Stimulated activated CD4-positive, alpha-beta T cell treated with anti-CD3 and anti-CD28 coated beads, Interleukin-15, amount 100 ng/mL, for 1 hour (primary cell): ENCODE measurements at places on chromosomes 2 and 18.

DNA sequence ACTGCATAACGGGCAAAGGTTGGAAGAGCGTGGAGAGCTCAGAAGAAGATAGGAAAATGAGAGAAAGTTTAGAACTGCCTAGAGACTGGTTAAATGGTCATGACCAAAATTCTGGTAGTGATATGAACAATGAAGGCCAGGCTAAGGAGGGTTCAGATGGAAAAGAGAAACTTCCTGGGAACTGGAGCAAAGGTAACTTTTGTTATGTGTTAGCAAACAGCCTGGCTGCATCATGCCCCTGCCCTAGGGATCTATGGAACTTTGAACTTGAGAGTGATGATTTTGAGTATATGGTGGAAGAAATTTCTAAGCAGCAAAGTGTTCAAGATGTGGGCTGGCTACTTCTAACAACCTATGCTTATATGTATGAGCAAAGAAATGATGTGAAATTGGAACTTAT is 44.4 kb upstream of the SPATS2L start:
- DNase-seq, result no peak

DNA sequence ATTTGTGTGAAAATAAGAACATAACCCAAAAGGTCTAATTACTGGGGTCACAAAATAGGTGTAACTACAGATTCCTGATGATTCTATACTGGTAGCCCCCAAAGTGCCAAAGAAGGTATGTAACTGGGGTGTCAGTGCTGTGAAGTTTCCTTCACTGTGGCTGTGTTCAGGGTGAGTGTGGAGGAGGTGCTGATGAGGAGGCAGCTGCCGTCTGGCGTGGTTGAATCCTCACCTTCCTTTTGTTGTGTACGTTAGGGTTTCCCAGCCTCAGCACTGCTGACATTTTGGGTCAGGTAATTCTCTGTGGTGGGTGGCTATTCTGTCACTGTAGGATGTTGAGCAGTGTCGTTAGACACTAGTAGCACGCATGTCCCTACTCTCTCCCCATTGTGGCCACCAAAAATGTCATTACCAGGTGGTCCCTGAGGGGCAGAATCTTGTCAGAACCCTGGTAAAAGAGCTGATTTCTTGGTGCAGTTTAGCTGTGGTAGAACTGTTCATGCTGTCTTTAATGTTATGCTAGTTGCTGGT is 31.5 kb downstream of the ADNP2 start:
- no peak for DNase-seq

DNA sequence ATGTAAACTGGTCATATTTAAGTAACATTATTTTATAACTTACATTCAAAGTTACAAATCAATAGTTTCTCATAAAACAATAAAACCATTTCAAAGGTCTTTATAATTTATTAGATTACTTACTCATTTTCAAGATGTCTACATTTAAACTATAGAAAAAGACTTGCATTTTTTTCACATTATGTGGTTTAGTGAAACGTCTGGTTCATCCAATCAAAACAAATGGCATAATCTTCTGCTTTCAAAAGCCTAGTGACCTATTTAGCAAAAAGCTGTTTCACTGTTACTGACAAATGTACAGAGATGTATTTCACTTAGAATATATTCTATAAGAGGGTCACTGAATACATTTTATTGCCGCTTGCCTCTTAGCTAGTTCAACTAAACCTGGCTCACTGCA is 49.3 kb upstream of the MCM6 start:
- no peak for DNase-seq

GRCh38 chr2:182048088-182048487 is 62.4 kb downstream of the PPP1R1C start:
- no peak for DNase-seq

DNA sequence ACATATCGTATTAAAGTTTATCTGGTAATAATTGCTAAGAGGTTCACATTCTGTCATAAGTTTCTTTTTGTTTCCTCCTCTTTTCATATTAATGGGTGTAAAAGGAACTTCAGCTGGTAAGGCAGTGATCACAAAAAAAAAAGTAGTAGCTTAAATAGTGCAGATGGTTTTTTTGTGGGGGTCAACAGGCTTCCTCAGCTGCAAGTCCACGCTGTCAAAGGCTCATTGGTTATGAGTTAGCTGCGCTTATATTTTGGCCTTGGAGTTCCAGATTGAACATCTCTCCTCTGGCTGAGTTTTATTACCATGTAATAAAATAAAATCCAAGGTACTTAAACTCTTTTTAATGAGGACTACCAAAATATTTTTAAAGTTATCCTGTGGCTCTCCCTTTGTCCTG is 277.0 kb upstream of the ZEB2 start:
- no peak for DNase-seq

DNA sequence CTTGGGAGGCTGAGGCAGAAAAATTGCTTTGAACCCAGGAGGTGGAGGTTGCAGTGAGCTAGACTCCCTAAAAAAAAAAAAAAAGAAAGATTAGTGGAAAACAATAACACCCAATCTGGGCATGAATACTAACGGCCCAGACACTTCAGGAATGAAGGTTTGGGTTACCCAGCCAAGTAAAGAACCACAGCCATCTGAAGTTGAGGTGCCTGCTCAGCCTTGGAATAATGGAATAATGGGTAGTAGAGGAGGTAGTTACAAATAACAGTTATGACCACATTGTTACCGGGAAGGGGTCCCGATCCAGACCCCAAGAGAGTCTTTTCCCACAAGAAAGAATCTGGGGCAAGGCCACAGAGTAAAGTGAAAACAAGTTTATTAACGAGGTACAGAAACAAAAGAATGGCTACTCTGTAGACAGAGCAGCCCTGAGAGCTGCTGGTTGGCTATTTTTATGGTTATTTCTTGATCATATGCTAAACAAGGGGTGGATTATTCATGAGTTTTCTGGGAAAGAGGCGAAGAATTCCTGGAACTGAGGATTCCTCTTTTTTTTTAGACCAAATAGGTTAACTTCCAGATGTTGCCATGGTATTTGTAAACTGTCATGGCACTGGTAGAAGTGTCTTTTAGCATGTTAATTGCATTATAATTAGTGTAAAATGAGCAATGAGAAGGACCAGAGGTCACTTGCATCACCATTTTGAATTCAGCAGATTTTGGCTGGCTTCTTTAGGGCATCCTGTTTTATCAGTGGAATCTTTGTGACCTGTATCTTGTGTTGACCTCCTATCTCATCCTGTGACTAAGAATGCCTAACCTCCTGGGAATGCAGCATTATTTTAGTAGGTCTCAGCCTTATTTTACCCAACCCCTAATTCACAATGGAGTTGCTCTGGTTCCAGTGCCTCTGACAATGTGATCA is 96.2 kb upstream of the HAAO start:
- no peak for DNase-seq

DNA sequence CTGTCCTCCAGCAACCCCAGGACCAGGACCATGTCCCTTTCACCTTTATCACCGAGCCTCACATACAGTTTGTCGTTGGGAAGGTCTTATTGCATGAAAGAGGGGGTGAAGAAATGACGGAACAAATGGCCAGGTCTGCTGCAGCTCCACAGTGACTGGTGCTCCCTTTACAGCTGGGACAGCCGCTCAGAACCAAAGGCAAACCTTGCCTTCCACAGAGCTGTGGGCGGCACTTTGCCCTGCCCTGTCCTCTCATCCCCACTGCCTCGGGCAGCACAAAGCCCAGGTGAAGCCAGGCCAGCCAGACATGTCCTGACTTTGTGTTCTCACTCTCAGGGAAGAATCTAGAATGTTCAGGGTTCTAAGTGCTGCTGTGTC is 961 bp downstream of the GPR55 start:
- no peak for DNase-seq

- DNase-seq, result no peak
These were observed 166.9 kb downstream of the PRPF40A start for GRCh38 chr2:152550386-152550785.

- no peak for DNase-seq
These were observed 119.1 kb downstream of the UXS1 start for GRCh38 chr2:106075048-106075447.

DNA sequence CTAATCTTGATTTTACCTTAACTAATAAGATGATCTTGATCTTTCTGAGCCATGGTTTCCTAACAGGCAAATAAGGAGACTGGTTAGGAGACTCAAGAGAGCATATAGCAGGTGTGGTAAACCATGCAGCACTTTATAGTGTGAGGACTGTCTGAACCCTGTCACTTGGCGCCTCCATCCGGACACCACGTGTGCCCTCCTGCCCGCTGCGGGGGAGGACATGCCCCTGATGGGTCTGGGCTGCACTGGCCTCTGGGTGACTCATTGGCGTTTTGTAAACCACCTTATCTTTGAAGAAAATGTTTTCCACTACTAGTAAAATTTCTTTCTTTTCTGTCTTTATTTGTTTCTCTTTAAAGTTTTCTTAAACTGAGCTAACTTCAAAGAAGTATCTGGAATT is 131.1 kb downstream of the FMNL2 start:
- DNase-seq, result no peak

GRCh38 chr18:74898965-74899364 is 301.3 kb downstream of the ZNF407 start:
- no peak for DNase-seq

- DNase-seq, result no peak
These were observed 242.5 kb downstream of the RPIA start for GRCh38 chr2:88933980-88934379.

DNA sequence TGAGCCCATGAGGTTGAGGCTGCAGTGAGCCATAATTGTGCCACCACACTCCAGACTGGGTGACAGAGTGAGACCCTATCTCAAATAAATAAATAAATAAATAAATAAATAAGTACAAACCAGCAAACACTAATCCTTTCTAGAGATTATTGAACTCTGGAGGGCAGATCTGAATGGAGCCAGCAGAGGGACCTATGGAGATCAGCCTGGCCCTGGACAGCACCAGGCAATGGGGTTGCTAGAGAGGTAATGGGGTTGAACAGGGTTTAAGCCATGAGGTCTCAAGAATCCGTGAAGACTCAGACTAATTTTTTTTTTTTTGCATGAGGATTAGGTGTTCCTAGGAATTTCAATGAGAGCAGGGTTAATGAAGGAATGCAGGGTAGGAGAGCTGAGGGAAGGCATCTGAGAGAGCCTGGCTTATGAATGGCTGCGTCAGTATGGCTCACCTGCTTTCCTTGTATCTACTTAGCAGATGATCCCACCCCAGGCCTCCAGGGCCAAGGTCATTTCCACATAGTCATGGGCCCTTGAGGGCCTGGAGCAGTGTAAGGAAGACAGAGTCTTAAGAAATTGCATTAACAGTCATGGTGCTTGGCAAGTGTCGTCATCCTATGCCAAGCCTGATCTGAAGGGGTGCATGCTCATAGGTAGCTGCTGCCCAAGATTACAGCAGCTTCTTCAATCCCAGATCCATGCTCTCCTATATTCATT is 34.6 kb upstream of the IL37 start:
- no peak for DNase-seq

- DNase-seq, result no peak
These were observed 341.6 kb downstream of the FBXO15 start for GRCh38 chr18:73805991-73806390.

DNA sequence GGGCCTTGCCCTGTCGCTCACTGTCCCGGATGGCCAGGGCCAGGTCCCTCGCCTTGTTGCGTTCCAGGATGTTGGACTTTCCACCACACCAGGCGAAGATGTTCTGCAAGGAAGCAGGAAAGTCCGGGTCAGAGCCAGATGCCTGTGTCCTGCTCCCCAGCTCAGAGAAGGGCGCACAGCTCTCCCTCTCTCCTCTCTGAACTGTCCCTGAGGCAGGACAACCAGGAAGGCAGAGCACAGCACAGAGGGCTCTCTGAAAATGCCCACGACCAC is 11.0 kb downstream of the CAPG start:
- DNase-seq, result no peak

GRCh38 chr2:18752022-18752493 is 162.7 kb upstream of the NT5C1B start:
- no peak for DNase-seq

DNA sequence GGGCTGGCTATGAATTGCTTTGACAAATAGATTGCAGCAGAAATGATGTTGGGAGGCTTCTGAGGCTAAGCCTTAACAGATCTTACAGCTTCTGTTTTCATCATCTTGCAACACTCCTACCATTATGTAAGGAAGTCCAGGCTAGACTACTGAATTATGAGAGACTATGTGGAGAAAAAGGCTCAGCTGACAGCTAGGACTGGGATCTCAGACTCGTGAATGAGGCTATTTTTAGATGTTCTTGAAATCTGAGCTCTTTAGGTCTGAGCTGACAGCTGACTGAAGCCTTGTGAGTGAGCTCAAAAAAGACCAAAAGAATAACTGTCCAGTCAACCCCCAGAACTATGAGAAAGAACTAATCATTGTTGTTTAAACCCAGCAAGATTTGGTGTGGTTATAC is 70.3 kb downstream of the VWC2L start:
- DNase-seq, result no peak

DNA sequence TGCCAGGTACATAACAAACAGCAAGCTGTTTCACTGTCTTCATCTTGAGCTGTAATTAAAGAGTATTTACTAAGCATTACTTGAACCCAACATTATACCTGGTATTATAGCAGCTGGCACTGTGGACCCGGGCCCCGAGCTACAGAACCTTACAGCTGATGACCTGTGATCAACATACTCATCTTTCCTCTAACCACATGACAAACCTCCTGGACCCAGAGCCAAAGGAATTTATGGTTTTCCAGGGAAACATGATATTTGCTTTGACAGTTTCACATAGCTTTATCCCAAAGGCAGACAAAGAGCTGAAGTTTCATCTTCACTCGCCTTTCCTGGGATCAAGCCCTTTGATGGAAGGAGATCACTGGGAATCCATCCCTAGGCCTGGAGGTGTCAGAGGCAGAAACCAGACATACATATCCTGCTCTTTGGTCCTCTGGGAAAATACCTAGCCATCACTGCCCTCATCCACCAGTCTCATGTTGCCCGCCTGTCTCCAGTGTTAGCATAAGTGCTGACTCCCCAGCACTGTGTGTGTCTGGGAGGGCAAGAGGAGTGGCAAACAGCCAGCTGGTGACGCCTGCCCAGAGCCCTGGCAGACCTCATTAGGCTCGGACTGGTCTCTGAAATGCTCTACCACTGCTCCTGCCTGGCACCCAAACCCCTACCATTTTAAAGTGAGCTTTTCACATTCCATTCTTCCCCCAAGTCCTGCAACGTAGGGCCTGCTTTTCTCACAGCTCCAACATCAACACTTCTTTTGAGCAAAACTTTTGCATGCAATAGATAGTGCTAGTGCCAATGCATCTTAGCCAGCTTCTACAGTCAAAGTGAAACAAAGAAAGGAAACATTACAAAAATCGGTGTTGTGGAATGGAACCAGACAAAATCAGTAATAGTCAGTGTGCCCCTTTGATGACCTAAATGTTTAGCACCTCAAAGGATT is 138.8 kb upstream of the CTAGE1 start:
- DNase-seq, result no peak
